T-helper 17 cell (primary cell): ENCODE measurements at places on chromosomes 13 and 19.
A peak's percentile ranks its signal among the peaks of the same experiment; 100 is the strongest.

DNA sequence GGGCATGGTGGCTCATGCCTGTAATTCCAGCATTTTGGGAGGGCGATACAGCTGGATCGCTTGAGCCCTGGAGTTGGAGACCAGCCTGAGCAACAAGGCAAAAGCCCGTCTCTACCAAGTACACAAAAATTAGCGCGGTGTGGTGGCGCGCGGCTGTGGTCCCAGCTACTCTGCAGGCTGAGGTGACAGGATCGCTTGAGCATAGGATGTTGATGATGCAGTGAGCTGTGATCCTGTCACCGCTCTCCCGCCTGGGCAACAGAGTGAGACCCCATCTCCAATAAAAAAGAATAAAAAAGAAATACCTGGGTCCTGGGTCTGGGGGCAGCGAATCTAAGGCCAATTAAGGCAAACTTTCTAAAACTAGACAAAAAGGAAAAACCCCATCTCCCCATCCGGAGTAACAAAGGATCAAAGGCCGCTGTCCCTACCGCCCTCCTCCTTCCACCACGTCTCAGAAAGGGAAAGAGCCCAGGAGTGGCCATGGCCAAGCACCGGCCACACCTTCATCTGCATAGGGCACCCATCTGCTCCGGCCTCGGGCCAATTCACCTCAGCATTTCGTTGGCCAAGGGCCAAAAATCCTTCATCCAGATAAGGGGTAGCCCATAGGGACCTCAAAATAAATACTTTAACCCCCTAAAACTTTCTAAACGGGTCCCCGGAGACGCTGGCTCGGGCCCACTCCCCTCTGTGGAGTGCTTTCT, 851 bp downstream of the ZNF320 start:
- no peak for DNase-seq

GRCh38 chr19:4373601-4374497, 26.5 kb downstream of the SH3GL1 start:
- DNase-seq, result no peak

DNA sequence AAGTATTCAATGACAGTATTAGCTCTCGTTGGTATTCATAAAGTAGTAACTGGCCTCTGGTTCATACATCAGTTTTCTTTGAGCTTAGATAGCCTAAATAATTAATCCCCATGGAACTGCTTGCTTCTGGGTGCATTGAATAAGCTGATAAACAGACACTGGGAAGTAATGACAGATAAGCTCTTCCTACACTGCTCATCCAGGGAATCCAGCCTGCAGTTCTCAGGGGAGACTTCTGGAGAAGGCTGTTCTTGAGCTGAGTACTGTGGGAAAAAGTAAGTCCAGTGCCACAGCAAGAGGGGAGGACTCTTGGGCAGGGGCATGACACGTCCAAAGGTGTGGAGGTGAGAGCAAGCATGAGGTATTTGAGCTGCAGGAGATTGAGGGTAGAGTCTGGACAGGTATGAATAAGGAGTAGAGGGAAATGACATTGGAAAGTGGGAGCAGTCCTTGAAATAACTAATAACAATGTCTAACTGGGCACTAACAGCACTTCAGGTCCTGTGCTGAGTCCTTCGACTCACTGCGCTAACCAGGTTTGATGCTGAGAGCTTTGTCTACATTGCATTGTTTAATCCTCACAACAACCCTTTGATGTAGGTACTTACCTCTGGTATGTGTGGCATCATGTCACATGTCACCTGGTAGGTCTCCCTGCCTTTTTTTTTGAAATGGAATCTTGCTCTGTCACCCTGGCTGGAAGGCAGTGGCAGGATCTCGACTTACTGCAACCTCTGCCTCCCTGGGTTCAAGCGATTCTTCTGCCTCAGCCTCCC, 7.2 kb downstream of the GARRE1 start:
- no peak for DNase-seq

DNA sequence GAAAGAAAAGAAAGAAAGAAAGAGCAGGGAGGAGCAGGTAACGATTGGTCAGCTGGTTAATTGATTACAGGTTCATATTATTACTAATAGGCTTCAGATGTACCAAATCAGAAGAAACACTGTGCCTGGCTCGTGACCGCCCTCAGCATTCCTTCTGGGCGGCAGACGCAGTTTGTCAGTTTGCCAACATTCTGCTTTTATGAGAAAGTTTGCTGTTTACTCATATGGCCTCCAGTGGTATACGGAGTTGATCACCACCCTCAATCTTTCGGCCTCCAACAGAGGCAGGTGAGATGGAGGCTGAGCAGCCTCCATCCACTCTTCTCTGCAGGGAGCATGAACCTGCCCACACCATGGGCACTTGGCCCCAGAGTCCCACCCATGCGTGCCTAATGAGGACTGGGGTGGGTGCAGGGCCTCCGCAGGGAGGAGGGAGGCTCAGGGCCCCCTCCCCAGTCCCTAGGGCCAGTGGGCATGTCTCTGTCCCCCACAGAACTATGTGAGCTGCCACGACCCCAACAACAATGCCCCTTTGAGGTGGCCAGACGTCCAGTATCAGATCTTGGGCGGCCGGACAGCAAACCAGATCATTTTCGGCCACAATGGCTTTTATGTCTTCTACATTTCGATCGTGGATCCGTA, 8.8 kb downstream of the PRR22 start:
- DNase-seq, result no peak

DNA sequence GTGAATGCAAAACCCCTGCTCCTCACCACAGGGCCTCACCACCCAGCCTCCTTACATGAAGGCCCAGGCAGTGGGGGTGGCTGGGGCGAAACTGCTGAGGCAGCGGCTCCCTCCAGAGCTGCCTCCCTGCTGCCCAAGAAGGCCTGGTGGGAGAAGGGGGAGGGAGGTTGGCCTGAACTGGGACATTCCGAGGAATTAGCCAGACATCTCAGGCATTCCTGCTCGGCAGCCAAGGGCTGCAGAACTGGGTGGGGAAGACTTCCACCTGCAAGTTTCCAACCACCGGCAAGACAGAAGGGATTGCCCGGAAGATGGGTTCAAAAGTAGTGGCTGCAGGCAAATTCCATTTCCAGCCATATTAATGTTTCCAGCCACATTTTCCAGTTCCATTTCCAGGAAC, 2.3 kb upstream of the PSPN start:
- no peak for DNase-seq

- no peak for DNase-seq
Measured at GRCh38 chr13:36549126-36549702, 116.9 kb downstream of the CCNA1 start.

DNA sequence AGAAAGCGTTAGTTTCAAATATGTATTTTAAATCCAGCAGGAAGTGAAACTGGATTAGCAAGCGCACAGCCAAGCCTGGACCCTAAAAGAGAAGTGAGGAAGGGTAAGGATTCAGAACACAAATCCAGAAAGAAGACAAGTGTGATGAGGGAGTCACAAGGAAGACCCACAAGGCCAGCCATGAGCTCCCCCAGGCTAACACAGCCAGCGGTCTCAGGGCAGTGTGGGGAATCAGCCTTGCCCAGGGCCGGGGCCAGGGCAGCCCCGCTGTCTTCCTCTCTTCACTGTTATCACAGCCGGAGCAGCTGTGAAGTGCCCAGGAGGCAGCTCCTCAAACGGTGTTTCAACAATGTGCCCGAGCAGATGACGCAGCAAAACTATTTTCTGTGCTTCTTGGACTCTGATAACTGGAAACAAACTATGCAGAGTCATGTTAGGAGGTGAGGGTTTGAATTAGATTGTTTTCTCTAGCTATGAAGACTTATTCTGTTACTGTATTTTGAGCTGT, 12.2 kb upstream of the CDC16 start:
- no peak for DNase-seq

- DNase-seq, result no peak
Measured at GRCh38 chr13:98416408-98416807, 160.5 kb downstream of the STK24 start.

GRCh38 chr19:38974624-38975213, 823 bp downstream of the FBXO17 start:
- DNase-seq, result no peak

- no peak for DNase-seq
Measured at GRCh38 chr13:62046512-62046911, 630.9 kb upstream of the PCDH20 start.

DNA sequence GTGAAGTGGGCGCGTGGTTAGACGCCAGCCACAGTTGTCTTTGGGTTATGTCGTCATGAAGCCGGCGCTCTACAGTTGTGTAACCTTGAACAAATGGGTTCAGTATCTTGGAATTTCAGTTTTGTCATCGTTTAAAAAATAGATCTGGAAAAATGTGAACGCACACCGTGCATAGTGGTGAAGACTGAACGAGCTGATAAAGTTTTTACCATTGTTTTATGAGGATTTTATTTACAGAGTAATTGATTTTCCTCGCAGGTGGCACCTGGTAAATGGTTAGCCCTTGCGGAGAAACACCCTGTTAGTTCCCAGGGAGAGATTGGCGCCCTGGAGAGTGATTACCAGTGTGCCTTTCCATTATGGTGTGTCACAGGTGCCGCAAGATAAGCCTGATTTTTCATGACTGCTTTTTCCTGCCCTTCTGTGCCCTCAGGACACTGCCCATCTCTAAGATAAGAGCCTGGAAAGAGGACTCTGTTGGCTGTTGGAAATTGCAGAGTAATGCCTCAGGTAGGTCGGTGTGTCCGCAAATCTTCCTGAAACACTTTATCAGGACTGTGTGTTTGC, 577 bp downstream of the ZNF181 start:
- no peak for DNase-seq

DNA sequence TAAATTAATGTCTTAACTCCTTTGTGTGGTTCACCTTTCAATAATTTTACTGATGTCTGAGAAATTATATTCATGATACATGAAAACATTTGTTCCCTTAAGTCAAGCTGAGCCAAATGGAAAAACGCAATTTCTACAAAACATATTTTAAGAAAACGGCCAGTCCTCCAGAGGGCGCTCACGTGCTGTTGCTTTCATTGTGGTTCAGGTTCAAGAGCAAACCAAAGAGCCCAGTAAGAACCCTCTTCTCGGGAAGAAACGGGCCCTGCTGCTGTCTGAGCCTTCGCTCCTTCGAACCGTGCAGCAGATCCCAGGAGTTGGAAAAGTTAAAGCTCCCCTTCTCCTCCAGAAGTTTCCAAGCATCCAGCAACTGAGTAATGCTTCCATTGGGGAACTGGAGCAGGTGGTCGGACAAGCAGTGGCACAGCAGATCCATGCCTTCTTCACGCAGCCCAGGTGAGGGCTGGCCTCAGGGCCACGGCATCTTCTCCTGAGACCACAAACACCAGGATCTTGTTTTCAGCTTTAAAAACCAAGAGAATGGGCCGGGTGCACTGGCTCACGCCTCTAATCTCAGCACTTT, 4.3 kb downstream of the FAAP24 start:
- peak; percentile 40 for DNase-seq

DNA sequence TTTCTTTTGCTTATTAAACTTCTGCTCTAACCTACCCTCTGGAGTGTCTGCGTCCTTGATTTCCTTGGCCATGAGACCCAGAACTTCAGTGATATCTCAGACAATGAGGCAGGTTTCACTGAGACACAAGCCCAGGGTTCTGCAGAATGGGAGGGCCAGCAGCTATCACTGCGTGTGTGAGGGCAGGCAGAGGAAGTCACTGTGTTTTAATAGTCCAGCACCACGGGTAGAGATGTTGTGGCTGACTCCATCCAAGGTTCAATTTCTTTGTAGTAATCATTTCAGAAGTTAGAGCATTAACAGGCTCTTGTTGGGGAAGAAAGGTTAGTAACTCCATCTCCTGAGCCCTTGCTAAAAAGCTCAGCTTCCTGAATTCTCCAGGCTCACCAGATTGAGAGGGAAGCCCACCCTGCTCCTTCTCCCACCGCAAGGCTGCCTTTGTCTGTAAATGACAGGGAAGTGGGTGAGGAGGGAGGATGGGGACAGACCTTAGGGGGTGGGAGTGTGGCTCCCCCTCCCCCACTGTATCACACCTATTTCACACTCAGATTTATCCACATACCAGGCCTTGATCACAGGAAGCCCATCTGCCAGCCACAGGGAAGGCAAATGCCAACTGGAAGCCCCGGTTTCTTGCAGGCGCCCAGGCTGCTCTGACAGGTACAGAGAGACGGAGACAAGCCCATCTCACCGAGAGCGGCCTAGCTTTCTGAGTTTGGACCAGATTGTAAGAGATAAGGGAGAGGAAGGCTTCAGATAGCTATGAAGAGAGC, 2.1 kb downstream of the C19orf12 start:
- no peak for DNase-seq

DNA sequence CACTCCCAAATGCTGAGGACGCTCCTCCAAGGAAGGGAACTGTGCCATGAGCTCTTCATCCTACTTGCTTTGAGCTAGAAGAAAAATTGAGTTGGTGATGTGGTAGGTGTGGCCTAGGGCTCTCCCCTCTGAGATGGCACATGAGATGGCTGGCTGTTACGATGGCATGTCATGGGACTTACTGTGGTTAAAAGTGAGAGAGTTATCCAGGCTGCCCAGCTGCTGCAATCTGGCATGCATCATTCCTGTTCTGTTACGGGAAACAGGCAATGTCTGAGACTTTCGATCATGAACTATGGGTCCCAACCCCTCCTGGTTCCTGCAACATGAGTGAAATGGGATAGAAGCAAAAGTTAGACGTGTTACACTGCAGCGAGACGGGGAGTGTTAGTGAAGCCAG, 93.3 kb upstream of the SLC15A1 start:
- DNase-seq, result no peak

- DNase-seq, result no peak
Measured at GRCh38 chr19:4870025-4870700, 2.7 kb upstream of the PLIN3 start.

GRCh38 chr13:51632591-51633362, 48.5 kb downstream of the WDFY2 start:
- DNase-seq, result no peak

DNA sequence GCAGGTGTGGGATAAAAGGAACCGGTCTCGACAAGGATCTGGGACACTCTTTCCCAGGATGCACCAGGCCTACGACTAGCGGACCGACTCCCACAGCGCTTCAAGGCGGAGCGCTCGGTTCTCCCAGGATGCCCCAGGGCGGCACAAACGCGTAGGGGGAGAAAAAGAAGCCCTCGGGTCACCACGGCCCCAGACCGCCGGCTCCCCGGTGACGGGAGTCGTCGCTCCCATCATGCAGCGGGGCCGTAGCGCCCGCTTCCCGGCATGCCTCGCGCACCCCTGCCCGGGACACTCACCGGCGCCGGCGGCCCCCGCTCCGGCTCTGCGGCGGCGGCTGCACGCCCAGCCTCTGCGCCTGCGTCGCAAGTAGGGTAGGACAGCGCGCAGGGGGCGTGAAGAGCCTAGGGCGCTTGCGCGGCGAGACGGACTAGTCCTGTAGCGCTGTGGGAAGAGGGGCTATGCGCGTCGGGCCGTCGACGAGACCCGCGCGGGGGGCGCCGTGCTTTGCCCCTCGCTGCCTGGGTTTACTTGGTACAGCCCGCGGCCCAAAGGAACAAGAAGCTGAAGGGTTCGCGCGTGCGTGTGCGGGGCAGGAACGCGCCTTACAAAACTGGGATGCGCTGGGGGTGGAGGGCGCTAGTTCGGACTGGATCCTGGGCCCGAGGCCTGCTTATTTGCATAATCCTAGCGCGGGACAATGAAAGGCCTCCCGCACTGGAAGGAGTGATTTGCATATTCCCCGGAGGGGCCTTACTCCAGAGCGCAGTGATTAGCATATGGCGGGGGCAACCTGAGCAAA, at the start of gene ZNF428:
TSS of gene ZNF428 (minus strand) at position 368 of the 799 bp plus-strand sequence. CDS start 5,325 bp downstream, outside the sequence.
- DNase-seq, result peak; percentile 85

DNA sequence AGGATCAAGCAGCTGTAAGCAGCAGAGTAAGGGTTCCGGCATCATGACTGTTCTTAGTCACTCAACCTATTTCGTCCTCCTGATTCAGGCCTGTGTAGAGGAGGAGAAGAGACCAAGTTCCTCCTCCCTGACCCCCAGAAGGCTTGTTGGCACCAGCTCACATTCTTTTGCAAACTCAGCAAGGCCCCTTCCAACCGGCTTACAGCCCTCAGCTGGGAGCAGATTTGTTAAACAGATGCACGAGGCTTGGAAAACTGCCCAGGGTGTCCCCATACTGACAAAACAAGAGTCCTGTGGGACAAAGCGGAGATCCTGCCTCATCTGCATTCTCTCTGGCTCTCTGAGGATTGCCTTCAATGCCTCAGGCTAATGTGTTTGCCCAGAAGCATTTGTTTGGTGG, 113.2 kb upstream of the SOX21 start:
- no peak for DNase-seq
